ENCODE measurements at places on chromosomes 11 and 22. TPM values are rescaled to one million over a fixed set of nuclear protein-coding genes. Genes with fewer than 3 reads are reported as not detected.

Gene DUSP8
- 13.3 TPM for total RNA-seq

Gene THAP7
- 35.9 TPM for total RNA-seq

Gene MRPL49
- total RNA-seq = 66.6 TPM

DNA sequence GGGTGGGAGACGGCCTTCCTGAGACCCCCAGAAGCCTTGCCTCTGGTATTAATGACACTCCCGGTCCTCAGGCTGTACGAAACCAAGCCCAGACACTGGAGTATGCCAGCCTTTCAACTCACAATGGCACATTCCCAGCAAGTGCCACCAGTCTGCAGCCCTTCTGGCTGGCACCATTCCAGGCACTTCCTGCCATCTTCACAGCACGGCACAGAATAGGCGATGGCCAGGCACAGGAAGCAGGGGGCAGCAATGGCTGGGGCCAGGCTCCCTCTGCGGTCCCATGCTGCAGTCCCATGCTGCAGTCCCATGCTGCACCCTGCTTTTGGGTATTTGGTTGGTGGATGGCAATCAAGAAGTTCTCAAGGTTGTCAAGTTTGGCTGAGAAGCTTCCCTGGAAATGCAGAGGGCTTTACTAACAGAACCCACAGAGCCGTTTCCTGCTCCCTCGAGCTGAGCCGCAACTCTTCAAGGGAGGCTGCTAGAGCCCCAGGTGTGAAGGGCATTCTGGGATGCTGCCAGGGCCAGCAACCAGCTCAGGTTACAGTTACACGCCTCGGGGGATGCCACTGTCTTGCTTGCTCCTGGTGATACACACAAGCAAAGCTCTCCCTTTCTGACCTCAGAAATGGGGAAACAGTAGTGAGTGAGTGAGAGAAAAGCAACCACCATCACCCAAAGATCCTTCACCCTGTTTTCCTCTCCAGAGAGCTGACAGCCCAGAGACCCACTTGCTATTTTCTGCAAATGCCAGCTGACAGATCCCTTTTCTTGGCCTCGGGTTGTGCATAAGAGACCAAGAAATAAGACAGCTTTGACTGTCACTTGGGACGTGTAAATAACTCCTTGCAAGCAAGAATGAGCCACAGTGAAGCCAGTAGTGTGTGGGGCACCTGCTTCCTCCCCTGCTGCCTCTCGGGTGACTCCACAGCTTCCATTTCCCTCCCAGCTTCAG, 23.9 kb downstream of the LRFN4 start:
- no peaks in the 10 kb centered on the region for H3K36me3 ChIP-seq
- no peak overlapping the region for H3K27ac ChIP-seq
- no peak overlapping the region for H3K4me3 ChIP-seq
- no peaks in the 10 kb centered on the region for H3K27me3 ChIP-seq

Gene NCAM1
- total RNA-seq = 12.0 TPM

DNA sequence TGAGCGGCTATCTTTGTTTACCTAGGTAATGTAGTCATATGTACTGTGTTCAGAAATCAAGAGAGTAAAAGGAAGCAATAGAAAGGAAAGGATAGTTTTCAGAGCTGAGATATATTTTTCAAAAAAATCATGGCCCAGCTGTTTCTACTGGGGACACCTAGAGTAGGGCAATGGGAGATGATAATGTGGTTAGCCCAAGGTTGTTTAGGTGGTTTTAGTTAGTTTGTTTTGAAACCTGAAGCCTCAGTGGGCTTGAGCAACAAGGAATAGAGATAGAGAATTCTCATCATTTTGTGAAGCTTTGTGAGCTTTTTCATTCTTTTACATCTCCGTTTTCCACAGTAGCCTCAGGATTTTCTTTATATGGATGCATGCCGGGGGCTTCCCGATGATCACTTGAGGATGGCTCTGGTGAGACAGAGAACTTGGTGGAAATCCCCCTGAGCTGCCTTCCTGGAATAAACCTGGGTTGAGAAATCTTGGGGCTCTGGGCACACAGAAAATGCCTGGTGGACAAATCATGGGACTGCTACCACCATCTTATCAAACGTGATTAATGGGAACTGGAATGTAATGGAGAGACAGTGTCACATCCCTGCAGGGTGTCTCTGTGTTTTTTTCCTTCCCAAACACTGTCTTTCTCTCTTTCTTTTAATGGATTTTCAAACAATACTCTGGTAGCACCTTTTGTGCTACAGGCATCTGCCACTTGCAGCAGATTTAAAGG, 49.0 kb downstream of the ARHGAP42 start:
- no peaks in the 10 kb centered on the region for H3K36me3 ChIP-seq
- H3K27me3 ChIP-seq = no peaks in the 10 kb centered on the region
- DNase-seq = no peak
- H3K4me1 ChIP-seq = peaks cover 16% of the 10 kb centered on the region
- H3K27ac ChIP-seq = no peak overlapping the region

DNA sequence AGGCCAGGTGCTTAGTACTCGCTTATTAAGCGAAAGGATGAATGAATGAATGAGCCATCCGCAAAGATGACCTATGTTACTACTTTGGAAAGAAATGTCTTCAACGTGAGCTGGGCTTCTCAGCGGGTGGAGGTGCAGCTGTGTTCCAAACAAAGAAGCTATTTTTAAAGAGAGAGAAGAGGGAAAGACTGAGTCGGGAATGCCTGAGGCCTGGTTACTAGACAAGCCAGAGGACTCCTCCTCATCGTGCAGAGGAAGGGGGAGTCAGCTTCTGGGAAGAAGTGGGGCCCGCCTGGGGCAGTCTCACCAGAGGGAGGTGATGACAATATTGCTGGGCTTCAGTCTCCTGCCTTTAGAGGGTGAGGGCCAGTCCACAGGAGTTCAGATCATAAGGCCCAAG, 30.4 kb upstream of the CD5 start:
- no peaks in the 10 kb centered on the region for H3K27me3 ChIP-seq
- H3K4me1 ChIP-seq = peaks cover 5% of the 10 kb centered on the region
- no peak overlapping the region for H3K4me3 ChIP-seq
- H3K36me3 ChIP-seq = no peaks in the 10 kb centered on the region
- peak overlapping the region; percentile 39 for H3K27ac ChIP-seq
- no peak for DNase-seq

DNA sequence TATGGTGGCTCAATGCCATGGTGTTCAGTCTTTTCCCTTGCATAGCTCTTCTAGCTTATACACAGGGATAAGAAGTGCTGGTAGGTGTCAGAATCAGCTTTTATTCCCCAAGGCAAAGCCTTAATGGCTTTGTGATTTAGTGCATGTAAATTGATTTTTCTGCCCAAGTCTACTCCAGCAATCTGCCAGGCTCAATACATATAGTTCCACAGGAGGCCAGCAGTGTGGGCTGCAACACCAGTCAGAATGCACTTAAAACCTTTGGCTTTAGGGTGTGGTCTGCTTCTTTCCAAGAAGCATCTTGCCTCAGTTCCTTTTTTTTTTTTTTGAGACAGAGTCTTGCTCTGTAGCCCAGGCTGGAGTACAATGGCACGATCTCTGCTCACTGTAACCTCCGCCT, 14.5 kb upstream of the CAPRIN1 start:
- H3K27ac ChIP-seq = no peak overlapping the region
- no peaks in the 10 kb centered on the region for H3K4me1 ChIP-seq
- H3K27me3 ChIP-seq = no peaks in the 10 kb centered on the region
- no peak for DNase-seq
- H3K36me3 ChIP-seq = no peaks in the 10 kb centered on the region
- no peak overlapping the region for H3K4me3 ChIP-seq

Gene FAM83F
- total RNA-seq = 36.3 TPM

- no peaks in the 10 kb centered on the region for H3K4me1 ChIP-seq
- no peak for DNase-seq
- H3K27ac ChIP-seq = no peak overlapping the region
- H3K36me3 ChIP-seq = no peaks in the 10 kb centered on the region
Measured at GRCh38 chr11:45754261-45754709, 50.7 kb upstream of the SLC35C1 start.

- no peaks in the 10 kb centered on the region for H3K27me3 ChIP-seq
- H3K27ac ChIP-seq = peak overlapping the region; percentile 4
- H3K4me1 ChIP-seq = peaks cover 3% of the 10 kb centered on the region
- no peak overlapping the region for H3K4me3 ChIP-seq
- no peaks in the 10 kb centered on the region for H3K36me3 ChIP-seq
Measured at GRCh38 chr11:34976496-34977088, 60.2 kb downstream of the PDHX start.

Gene TLCD5
- 9.4 TPM for total RNA-seq

- peaks cover under 1% of the 10 kb centered on the region for H3K4me1 ChIP-seq
- peaks cover 3% of the 10 kb centered on the region for H3K27me3 ChIP-seq
- no peak for DNase-seq
- H3K4me3 ChIP-seq = no peak overlapping the region
Measured at GRCh38 chr11:131689049-131689925, 318.9 kb downstream of the NTM start.

Gene SHANK3
- 2.7 TPM for total RNA-seq

Gene KCNJ4
- not detected for total RNA-seq

DNA sequence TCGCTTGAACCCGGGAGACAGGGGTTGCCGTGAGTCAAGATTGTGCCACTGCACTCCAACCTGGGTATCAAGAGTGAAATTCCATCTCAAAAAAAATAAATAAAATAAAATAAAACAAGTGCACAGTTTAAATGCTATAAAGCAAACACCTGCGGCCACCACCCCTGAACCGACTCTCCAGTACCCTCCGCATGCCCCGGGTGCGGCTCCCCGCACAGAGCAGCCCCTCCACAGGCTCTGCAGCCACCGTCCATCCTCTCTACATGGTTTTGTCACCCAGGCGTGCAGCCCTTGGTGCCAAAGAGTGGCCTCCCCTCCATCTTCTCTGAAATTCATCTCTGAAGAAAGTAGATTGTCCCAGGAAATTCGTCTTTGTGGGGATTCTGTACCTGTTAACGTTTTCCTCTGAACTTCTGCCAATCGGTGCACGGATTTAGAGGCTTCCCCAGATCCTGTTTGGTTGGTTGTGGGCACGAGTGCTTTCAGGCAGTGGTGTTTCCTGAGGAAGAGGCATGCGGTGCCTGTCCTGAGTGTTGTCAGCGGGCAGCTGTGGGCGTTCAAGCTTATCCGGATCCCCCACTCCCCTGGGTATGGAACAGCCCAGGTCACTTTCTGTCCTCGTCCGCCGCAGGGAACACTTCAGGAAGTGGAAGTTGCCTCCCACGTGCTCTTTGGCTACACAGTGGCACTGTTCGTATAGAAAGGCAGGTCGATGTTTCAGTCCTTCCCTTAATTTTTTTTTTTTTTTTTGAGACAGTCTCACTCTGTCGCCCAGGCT, 4.1 kb downstream of the MIOX start:
- no peaks in the 10 kb centered on the region for H3K4me1 ChIP-seq
- no peak overlapping the region for H3K4me3 ChIP-seq
- H3K27ac ChIP-seq = no peak overlapping the region
- DNase-seq = no peak

GRCh38 chr22:19931514-19931913, 10.1 kb upstream of the COMT start:
- H3K27ac ChIP-seq = no peak overlapping the region
- no peaks in the 10 kb centered on the region for H3K27me3 ChIP-seq
- H3K4me1 ChIP-seq = no peaks in the 10 kb centered on the region

- H3K36me3 ChIP-seq = no peaks in the 10 kb centered on the region
- H3K4me1 ChIP-seq = peaks cover 11% of the 10 kb centered on the region
Measured at GRCh38 chr11:112564228-112564955, 303.7 kb upstream of the PLET1 start.

- no peak overlapping the region for H3K27ac ChIP-seq
- H3K4me1 ChIP-seq = no peaks in the 10 kb centered on the region
- H3K36me3 ChIP-seq = no peaks in the 10 kb centered on the region
- no peak for DNase-seq
- no peak overlapping the region for H3K4me3 ChIP-seq
- no peaks in the 10 kb centered on the region for H3K27me3 ChIP-seq
Measured at GRCh38 chr11:96696731-96697130, 306.9 kb downstream of the JRKL start.

Gene GDPD4
- total RNA-seq = not detected

DNA sequence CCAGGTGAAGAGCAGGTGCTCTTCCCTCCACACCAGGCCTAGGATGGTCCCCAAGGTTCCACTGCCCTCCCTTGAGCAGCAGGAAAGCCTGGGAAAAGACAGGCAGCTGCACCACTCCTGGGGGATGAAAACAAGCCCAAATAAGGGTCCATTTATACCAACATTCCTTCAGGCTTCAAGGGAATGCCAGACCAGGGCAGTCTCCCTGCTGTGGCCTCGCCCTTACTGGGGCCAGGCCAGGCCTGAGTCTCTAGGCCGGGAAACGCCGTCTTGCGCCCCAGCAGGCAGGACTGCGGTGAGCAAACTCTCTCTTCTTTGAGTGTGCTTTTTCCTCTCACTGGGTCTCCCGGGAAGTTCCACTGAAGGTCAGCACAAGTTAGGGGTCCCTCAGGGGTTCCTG, 443.5 kb downstream of the SOX6 start:
- no peaks in the 10 kb centered on the region for H3K27me3 ChIP-seq
- H3K4me1 ChIP-seq = no peaks in the 10 kb centered on the region
- no peaks in the 10 kb centered on the region for H3K36me3 ChIP-seq
- H3K4me3 ChIP-seq = no peak overlapping the region
- DNase-seq = no peak

GRCh38 chr11:9861860-9862725, 198.2 kb downstream of the SWAP70 start:
- no peaks in the 10 kb centered on the region for H3K27me3 ChIP-seq
- H3K4me3 ChIP-seq = no peak overlapping the region
- H3K4me1 ChIP-seq = peaks cover 11% of the 10 kb centered on the region
- DNase-seq = peak; percentile 57

DNA sequence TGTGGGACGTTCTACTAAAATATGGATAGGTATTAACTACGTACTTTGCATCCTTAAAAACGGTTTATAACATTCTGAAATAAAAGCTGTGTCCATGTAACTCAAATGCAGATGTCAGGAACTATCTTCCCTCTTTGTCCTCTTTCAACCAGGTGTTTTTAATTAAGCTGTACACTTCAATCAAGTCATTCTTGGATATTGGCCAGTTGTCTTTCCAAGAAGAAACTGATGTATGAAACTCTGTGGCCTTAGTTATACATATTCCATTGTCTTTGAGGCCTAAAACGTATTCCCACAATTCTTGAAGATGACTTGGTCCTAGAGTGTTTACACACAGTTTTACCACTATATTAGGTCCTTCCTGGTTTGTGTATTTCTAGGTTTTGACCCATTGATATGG, 249.0 kb upstream of the CNTN5 start:
- no peaks in the 10 kb centered on the region for H3K27me3 ChIP-seq
- no peaks in the 10 kb centered on the region for H3K4me1 ChIP-seq
- no peak overlapping the region for H3K27ac ChIP-seq
- H3K4me3 ChIP-seq = no peak overlapping the region
- DNase-seq = no peak

DNA sequence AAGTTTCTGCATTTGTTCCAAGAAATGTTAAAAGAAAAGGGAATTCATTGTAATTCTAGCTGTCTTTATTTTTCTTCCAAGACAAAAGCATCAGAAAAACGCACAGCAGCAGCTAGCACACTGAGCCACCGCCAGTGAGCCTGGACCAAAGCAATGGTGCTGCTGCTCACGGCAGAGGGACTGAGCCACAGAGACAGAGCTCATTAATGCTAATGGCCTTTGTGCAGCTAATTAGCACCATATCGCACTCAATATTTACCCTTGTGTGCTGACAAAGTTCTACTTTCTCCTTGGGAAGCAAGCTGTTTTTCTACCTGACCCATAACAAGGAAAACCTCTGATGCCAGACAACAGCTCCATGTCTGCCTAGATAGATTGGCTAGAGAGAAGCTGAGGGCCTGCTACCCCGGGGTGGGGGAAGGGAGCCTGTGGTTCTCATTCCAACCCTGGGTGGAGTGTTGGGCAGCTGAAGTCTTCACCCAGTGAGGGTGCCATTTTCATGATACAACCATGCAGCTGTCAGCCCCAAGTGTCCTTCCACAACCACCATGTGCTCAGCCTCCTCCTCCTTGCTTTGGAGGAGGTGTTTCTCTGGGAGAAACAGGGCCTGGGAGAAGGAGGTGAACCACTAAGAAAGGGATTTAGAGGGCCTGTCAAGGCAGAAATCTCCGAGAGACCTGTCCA, 131.1 kb upstream of the NCAM1 start:
- H3K27ac ChIP-seq = no peak overlapping the region
- DNase-seq = no peak
- no peaks in the 10 kb centered on the region for H3K4me1 ChIP-seq

All from transverse colon (tissue), 4 donors.